Peyer's patch (tissue), 4 donors: ENCODE measurements at places on chromosomes 5 and 9. TPM values are rescaled to one million over a fixed set of nuclear protein-coding genes. Genes with fewer than 3 reads are reported as not detected.
A peak's percentile ranks its signal among the peaks of the same experiment; 100 is the strongest.

DNA sequence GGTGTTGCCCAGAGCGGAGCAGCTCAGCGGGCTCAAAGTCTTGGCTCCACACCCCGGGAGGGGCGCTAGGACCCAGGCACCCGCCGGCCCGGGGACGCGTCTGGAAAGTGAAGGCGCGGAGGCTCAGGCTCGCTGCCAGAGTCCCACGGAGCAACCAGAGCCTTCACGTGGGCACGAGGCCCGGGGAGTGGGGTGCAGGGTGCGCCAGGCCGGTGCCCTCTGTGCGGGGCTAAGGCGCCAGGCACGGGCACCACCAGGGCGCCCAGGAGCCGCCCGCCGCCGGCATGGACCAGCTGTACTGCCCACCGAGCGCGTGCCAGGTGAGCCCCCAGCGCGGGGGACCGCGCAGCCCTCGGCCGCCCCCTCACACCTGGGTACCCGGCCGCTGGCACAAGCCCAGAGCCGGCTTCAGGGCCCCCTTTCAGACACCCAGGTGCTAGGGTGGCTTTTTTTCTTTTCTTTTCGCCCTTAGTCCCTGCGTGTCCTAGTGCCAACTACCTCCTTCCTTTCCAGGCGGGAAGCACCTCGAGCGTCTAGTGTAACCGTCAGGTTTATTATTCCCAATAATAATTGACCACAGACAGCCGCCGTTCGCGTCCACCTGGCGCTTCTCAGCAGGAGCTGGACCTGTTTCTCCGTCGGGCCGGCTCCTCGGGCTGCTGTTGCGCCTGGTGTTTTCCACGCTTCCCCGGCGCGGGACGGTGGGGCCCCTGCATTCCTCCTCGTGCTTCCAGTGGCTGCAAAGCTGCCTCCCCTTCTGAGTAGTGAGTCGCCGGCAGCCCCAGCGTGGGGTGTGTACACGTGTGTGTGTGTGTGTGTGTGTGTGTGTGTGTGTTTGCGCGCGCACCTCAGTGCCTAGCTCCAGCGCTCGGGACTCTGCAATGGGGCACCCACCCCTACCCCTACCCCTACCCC, 30.1 kb upstream of the PDE8B start:
- H3K4me3 ChIP-seq = peak overlapping the region; percentile 64
- DNase-seq = no peak
- peaks cover 3% of the 10 kb centered on the region for H3K4me1 ChIP-seq
- H3K27me3 ChIP-seq = no peaks in the 10 kb centered on the region

The IL5 gene
- total RNA-seq = not detected

DNA sequence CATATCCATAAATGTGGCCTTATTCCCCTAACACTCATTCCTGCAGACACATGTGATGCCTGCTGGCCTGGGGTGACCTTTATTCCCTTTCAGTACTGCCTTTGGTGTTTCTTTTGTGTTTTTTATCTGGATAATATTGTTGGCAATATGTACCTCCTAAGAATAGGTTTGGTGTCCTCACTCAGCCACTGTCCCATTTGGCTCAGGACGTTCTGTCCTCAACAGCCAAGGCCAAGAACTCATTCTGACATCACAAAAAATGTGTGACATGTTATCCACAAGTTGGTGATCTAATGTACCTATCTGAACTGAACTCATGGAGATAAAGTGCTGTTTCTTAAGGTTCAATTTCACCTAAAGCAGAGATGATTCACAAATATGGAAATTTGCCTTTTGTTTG, 142.9 kb upstream of the GRAMD2B start:
- no peaks in the 10 kb centered on the region for H3K4me1 ChIP-seq
- DNase-seq = no peak
- no peaks in the 10 kb centered on the region for H3K36me3 ChIP-seq
- no peaks in the 10 kb centered on the region for H3K27me3 ChIP-seq

The OGN gene
- 3.8 TPM for total RNA-seq

The ACTBL2 gene
- total RNA-seq = not detected

- DNase-seq = peak; percentile 52
- H3K4me3 ChIP-seq = peak overlapping the region; percentile 83
- no peaks in the 10 kb centered on the region for H3K27me3 ChIP-seq
- peaks cover 24% of the 10 kb centered on the region for H3K4me1 ChIP-seq
- H3K36me3 ChIP-seq = no peaks in the 10 kb centered on the region
Measured at GRCh38 chr5:180291234-180291940, 496 bp downstream of the MAPK9 start.

- H3K36me3 ChIP-seq = no peaks in the 10 kb centered on the region
- H3K27ac ChIP-seq = no peak overlapping the region
- H3K27me3 ChIP-seq = no peaks in the 10 kb centered on the region
- no peak overlapping the region for H3K4me3 ChIP-seq
- H3K4me1 ChIP-seq = no peaks in the 10 kb centered on the region
- no peak for DNase-seq
Measured at GRCh38 chr5:16805486-16805885, 130.6 kb downstream of the MYO10 start.
